ENCODE measurements at places on chromosomes 7 and 10. TPM values are rescaled to one million over a fixed set of nuclear protein-coding genes. Genes with fewer than 3 reads are reported as not detected.

The INPP5A gene
- total RNA-seq = 36.3 TPM

The GPR37 gene
- 6.3 TPM for total RNA-seq

The SLIT1 gene
- total RNA-seq = 11.3 TPM

The SPDYE18 gene
- total RNA-seq = 1.1 TPM

The AKR1C1 gene
- 24.7 TPM for total RNA-seq

The PSAP gene
- 737 TPM for total RNA-seq

The CCAR1 gene
- total RNA-seq = 85.5 TPM

The OPN4 gene
- not detected for total RNA-seq

The TRPV5 gene
- 0.15 TPM for total RNA-seq

The NCF1 gene
- 0.54 TPM for total RNA-seq

The MSS51 gene
- total RNA-seq = 3.5 TPM

The PDCD4 gene
- 149 TPM for total RNA-seq

The MGAM2 gene
- total RNA-seq = not detected

The PON1 gene
- 1.1 TPM for total RNA-seq

The ZNF239 gene
- 4.1 TPM for total RNA-seq

The SNX8 gene
- 22.2 TPM for total RNA-seq

The ZNF746 gene
- 22.8 TPM for total RNA-seq

The NPY4R2 gene
- not detected for total RNA-seq

The PRKRIP1 gene
- 31.0 TPM for total RNA-seq

The CYP2C19 gene
- not detected for total RNA-seq

The PNLIPRP3 gene
- total RNA-seq = not detected

The NRP1 gene
- 100 TPM for total RNA-seq

The TLX1 gene
- total RNA-seq = 14.3 TPM

The STEAP1B gene
- total RNA-seq = not detected

The ASZ1 gene
- total RNA-seq = not detected

The KAZALD1 gene
- total RNA-seq = 0.59 TPM

The CTTNBP2 gene
- 22.2 TPM for total RNA-seq

The ANKRD1 gene
- not detected for total RNA-seq

The EEPD1 gene
- 63.9 TPM for total RNA-seq

The TNS3 gene
- 3.8 TPM for total RNA-seq

The ACSM6 gene
- not detected for total RNA-seq

The C10orf53 gene
- total RNA-seq = 0.25 TPM

The ADAMTS14 gene
- total RNA-seq = 29.8 TPM

The SMO gene
- total RNA-seq = 5.9 TPM

The PARP12 gene
- 0.15 TPM for total RNA-seq

The PSD gene
- 88.5 TPM for total RNA-seq

The ANXA8 gene
- total RNA-seq = not detected

The NPFFR1 gene
- not detected for total RNA-seq

The SLC18A2 gene
- 12.0 TPM for total RNA-seq

The TRIM73 gene
- total RNA-seq = 11.2 TPM

The PON3 gene
- total RNA-seq = not detected

The LRIT1 gene
- total RNA-seq = not detected

The OR6B1 gene
- total RNA-seq = not detected

The CUTC gene
- 10.5 TPM for total RNA-seq

The PRRT4 gene
- total RNA-seq = not detected

The CROT gene
- 4.9 TPM for total RNA-seq

The SUN3 gene
- total RNA-seq = not detected

The TTYH3 gene
- 324 TPM for total RNA-seq

The JCAD gene
- 0.32 TPM for total RNA-seq

Data from glutamatergic neuron (in vitro differentiated cells).